ENCODE measurements at places on chromosomes 12 and 14.
A peak's percentile ranks its signal among the peaks of the same experiment; 100 is the strongest.

GRCh38 chr12:64669270-64669842 lies 59.1 kb downstream of the RASSF3 start:
- DNase-seq, result peak; percentile 41

- no peak for DNase-seq
Observed at GRCh38 chr14:55847766-55848165, 267.8 kb downstream of the KTN1 start.

GRCh38 chr14:72701605-72702004 lies 192.3 kb downstream of the DPF3 start:
- no peak for DNase-seq

DNA sequence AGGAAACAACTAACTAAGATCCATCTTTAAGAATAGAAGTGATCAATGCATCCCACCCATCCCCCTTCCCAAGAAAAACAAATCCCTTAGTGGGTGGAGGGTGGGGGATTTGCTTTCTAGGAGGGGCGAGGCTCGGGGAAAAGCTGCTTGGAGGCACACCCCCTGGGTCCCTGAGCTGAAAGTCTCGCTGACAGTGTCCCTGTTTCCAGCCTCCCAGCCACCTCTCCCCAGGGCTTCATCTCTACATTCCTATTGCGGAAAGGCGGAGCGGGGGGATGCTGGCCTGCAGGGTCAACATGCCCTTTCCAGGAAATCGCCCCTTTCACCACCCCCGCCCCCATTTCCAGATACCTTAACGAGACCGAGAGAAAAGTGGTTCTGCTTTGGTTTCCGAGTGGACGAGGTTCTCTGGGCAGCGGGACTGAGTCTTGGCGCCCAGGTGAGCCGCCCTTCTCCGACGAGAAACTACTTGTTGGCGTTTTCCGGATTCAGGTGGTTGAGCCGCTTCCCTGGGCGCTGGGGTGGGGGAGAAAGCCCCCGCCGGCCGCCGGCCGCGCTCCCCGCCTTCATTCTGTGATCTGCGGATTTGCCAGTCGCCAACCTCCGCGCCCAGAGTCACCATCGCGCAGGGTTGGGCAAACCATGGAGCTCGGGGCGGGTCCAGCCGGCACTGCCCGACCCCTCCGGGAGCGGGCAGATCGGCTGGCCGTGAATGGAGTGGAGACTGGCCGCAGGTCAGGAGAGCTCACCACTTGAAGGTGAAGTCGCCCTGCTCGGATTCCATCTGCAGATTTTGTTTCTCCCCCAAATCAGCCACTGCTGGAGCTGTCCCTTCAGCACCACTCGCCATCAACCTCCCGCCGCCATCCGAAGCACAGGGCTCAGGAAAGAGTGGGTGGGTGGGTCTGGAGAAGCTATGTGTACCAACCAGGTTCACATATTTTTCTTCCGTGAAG lies 505 bp downstream of the KCNC2 start:
- peak; percentile 12 for DNase-seq

- DNase-seq, result no peak
Observed at GRCh38 chr12:39605996-39606395, 13.6 kb downstream of the ABCD2 start.

DNA sequence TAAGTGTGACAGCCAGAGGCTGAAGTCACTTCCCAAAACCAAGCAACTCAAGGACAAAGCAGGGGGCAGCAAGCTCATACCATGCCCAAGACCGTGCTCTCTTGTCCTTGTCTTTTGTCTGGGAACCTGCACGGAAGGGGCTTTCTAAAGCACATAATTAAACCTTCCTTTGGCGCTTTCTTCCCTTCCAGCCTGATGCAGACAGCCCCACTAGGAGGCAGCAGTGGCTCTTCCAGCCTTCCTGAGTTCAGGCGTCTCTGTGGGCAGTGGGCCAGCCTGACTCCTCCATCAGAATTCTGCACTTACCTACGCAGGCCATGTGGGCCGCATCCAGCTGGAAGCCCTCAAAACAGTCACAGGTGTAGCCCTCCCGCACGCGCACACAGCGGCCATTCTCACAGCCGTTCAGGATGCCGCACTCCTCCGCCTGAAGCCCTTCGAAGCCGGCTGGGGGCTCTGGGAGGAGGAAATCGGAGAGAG lies 7.6 kb downstream of the ISCA2 start:
- no peak for DNase-seq

GRCh38 chr14:90675399-90675798 lies 140.8 kb downstream of the TTC7B start:
- DNase-seq, result no peak

DNA sequence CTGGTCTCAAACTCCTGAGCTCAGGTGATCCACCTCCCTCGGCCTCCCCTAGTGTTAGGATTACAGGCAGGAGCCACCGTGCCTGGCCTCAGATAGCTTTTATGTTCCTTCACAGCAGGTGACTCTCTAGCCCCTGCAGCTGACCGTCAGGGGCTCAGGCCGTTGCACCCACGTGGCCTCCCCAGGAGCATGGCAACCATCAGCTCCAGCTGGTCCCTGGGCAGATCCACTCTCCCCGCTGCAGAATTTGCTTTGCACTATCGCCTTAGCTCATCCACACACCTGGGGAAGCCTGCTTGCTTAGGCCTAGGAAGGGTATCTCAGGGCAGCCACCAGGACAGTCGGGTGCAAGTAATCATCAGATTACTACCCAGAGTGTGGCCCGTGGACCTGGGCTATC lies 62.6 kb downstream of the TSPAN9 start:
- no peak for DNase-seq

DNA sequence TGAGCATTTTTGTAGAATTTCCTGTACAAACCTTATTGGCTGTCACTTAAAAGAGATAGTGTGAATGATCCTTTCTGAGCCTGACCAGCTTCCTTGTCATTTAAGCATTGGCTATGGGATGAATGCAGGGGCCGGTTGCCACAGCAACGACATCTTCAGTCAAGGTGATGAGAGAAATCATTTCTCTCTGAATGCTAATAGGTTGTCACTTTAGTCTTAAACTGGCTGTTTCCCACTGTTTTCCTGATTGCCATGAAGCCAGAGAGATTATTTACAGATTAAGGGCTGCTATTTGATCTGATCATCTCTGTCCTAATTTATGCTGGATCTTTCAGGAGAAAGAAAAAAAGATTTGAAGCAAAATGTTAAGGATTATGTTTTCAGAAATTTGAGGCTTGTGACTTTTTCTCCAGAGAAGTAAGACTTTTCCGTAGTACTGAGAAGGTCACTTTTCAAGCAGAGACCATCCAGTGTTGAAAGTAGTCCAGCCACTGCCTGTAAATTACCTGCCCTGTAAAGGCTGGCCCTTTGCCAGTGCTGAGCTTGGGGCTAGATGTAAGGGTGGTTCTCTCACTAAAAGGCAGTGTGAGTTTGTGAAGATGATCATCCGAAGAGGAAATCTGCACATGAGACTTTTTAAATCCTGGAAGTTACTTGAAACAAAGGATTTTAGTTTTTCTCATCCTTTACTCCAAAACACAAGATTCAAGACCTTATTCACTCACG lies 235.6 kb downstream of the DACT1 start:
- DNase-seq, result no peak

DNA sequence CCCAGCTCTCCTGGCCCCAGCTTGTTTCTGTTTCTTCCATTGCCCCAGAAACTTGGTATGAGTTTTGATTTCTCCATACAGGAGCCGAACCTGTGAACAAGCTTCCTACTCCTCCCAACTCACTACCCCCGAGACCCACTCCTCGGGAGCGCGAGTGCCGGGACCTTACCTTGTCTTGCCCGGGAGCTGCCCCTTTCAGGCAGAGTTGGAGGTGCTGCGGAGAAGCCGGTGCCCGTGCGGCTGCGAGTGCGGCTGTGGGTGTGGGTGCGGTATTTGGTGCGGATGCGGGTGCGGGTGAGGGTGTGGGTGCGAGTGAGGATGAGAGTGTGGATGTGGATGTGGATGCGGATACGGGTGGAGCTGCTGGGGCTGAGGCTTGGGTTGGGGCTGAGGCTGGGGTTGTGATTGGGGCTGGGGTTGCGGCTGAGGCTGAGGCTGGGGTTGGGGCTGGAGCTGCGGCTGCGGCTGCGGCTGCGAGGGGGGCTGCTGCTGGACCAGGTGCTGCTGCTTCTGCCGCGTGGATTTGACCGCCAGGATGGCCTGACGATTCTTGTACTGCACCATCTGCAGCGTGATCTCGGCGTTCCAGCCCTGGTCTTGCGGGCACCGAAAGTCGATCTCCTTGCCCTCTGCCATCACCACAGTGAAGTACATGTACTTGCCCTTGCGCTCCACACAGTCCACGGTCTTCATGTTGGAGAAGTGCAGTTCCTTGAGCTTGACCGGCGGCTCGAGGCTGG lies 1.1 kb downstream of the PHLDA1 start:
- DNase-seq, result peak; percentile 59

DNA sequence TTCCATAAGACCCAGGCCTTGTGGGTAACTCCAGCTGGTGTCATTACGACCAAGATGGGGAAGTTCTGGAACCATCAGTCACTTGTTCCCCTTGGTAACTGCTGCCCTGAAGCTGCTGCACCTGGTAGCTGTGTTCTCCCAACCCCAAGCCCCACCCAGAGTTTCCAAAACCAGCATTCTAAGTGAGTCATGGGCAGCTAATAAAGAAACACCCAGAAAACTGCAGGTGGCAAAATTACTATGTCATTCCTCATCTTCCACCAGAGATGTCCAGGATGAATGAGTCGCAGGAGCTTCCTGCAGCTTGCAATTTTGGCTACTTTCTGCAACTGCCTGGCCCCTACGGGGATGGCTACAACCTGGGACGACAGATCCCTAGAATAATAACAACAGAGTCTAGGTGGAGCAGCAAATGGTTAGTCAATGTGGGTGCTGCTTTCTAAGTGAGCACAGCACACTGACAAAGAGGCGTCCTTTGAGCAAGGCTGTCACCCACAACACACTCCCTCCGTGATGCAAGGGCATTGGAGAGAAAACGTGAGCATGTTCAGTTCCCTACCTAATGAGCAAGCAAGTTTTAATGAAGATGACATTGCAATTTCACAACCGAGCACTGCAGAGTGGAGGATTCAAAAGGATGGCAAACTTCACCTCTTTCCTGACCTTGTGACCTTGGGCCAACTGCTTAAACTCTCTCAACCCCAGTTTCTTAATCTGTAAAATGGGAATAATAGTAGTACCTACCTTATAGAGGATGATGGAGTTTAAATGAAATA lies 301.4 kb upstream of the NOS1 start:
- DNase-seq, result no peak

DNA sequence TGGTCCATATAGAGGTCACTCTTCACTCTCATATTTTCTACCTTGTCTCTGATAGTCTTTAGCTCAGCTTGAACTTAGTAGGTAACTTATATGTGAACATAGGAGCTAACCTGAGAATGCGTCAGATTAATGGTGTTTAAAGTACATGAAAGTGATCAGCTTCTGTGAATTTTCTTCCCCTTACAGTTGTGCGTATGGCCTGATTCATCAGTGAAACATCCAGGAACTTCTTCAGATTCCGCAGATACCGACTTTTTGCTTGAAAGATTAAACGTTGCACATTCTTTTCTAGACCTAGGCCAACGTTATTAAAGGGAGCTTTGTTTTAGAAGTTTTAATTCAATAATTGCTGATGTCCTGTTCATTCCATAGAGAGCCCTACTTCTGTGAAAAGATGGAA lies 1945.1 kb upstream of the SEL1L start:
- DNase-seq, result no peak

DNA sequence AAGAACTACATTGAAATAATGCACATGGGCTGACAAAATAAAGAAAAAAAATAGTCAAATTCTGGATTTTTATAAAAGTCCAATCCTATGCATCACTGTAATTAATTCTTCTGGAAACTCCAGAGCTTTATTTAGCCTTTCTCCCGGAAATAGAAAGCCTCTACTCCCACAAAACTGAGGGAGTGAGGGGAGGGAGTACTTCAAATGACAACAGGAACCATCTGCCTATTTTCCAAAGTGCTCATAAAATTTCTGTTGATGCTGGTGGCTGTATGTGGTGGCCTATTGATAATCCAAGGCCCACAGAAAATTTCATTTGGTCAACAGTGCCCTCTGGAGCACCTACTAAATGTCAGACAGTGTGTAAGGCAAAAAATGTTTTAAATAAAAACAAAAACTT lies 64.6 kb downstream of the KIF21A start:
- DNase-seq, result no peak

- DNase-seq, result no peak
Observed at GRCh38 chr14:61196792-61197191, 84.3 kb downstream of the TMEM30B start.

GRCh38 chr12:105945880-105946279 lies 192.9 kb downstream of the NUAK1 start:
- no peak for DNase-seq

GRCh38 chr12:54592316-54592715 lies 3.9 kb upstream of the PPP1R1A start:
- DNase-seq, result no peak

GRCh38 chr12:1350055-1350933 lies 244.1 kb downstream of the FBXL14 start:
- no peak for DNase-seq
